Activated gamma-delta T cell treated with Interleukin-2 at 50 U/mL for 16 hours (primary cell): ENCODE measurements at places on chromosomes 1 and 21.
A peak's percentile ranks its signal among the peaks of the same experiment; 100 is the strongest.

- no peak for DNase-seq
Measured at GRCh38 chr1:229023651-229024300, 247.1 kb upstream of the RAB4A start.

- no peak for DNase-seq
Measured at GRCh38 chr21:36096398-36097290, 26.8 kb downstream of the CBR1 start.

DNA sequence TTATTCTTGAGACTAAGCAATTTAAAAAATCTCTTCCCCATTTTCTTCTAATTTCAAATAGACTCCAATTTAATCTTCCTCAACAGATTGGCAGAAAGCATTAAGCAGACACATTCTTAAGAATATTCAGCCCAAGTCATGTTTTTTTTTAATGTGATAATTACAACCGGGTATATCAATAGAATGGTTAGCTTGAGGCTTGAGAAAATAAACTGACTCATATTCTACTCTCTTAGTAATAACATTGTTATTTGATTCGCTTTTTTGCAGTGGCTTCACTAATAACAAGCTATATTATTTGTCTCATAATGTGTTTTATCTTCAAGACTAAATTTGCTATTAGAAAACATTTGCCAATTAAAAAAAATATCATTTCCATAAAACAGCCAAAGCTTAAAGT, 488.6 kb upstream of the RGS18 start:
- no peak for DNase-seq

DNA sequence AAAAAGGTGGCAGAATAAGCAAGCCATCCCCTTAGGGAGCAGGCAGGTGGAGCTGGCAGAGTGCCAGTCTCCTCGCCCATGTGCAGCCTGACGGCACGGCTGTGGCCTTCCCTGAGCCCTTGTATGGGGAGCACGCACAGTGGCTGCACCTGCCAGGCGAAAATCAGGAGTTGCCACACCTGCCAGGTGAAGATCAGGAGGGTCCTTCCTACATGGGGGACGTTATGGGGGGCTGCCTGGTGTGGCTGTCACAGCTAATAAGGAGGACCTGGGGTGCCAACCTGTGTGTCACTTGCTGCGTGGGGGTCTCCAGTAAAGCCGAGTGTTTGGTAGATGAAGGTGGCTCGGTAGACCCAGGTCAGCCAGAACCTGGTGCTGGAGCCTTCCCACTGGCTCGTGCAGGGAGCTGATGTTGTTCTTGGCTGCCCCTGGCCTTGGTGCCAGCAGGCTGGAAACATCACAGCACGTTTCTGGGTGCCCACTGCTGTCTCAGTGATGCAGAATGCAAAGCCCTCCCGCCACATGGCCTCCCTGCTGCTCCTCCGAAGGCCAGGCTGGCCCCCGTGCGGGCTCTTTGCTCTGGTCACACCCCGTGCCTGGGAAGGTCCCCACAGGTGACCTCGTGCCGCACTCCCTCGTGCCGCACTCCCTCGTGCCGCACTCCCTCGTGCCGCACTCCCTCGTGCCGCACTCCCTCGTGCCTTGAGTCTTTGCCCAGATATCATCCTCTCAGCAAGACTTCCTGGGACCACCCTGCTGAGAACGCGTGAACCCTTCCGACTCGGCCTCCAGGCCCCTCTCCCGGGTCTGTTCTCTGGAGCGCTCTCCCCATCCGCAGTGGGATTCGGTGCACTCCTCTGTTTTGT, 55.4 kb downstream of the SLC37A1 start:
- no peak for DNase-seq

GRCh38 chr1:31689379-31689778, 14.4 kb downstream of the COL16A1 start:
- no peak for DNase-seq

DNA sequence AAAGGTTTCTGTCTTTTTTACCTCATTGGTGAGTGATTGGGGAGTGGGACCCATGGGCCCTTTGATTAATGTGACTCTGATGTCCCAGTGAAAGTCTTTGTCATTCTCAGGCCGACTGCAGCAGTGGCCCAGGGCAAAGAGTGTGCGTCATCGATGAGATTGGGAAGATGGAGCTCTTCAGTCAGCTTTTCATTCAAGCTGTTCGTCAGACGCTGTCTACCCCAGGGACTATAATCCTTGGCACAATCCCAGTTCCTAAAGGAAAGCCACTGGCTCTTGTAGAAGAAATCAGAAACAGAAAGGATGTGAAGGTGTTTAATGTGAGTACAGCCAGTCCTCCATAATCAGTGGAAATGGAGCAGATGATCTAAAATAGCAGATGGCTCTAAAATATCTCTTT, 19.4 kb downstream of the NTPCR start:
- no peak for DNase-seq

DNA sequence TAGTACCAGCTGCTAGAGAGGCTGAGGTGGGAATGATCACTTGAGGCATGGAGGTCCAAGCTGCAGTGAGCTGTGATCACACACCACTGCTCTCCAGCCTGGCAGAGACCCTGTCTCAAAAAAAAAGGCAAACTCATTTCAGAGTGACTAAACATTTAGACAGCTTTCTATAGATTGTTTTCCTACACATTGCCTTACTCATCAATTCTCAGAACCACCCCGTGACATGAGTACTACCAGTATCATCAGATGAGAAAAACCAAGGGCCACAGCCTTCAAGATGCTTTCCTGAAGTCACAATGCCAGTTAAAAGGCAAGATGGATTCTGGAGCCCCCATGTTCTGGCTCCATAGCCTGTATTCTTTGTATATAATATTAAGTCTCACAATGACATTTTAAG, 22.4 kb upstream of the SMPDL3B start:
- no peak for DNase-seq

- no peak for DNase-seq
Measured at GRCh38 chr1:240030236-240030635, 61.4 kb upstream of the FMN2 start.

GRCh38 chr1:13775459-13775858, 75.5 kb downstream of the PRDM2 start:
- DNase-seq: no peak

DNA sequence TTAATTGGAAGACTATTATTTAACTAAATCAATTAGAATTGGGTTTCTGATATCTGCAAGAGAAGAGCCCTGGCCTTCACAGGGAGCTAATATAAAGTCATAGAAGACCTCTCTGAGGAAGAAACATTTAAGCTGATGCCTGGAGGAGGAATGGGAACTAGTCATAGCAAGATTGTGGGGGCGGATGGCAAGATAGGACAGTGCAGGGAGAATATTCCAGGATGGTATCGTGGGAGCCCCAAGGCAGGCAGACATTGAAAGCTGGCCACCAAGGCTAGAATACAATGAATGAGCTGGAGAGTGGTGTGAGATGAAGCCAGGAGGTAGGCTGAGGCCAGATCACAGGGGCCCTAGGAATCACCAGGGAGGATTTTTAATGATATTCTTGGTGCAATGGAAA, 20.8 kb upstream of the MYSM1 start:
- DNase-seq: no peak

- no peak for DNase-seq
Measured at GRCh38 chr1:114075105-114075504, 78.6 kb downstream of the SYT6 start.

DNA sequence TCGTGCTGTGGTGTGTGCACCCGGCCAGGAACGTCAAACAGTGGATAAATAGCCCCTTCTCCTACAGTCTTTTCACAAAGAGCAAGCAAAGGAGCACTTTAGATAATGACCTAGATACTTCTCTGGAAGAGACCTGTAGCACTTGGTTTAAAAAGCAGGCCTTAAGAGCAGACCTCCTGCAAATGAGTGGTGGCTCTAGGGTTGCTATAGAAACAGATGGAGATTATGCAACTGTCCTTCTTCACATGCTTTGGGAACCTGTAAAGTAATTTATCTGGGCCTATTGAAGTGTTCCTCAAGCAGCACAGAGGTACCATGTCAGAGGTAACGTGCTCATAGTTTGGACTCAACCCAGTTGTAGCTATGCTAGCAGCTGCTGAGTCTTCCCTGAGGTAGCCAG, 208.2 kb upstream of the KIAA0040 start:
- no peak for DNase-seq

GRCh38 chr1:236545621-236546169, 21.9 kb downstream of the LGALS8 start:
- peak; percentile 11 for DNase-seq

- DNase-seq: no peak
Measured at GRCh38 chr21:40299451-40299850, 432.2 kb downstream of the PCP4 start.

GRCh38 chr21:37862536-37862935, 53.7 kb downstream of the KCNJ6 start:
- DNase-seq: no peak

GRCh38 chr1:172254521-172255222, 165.8 kb upstream of the C1orf105 start:
- no peak for DNase-seq

DNA sequence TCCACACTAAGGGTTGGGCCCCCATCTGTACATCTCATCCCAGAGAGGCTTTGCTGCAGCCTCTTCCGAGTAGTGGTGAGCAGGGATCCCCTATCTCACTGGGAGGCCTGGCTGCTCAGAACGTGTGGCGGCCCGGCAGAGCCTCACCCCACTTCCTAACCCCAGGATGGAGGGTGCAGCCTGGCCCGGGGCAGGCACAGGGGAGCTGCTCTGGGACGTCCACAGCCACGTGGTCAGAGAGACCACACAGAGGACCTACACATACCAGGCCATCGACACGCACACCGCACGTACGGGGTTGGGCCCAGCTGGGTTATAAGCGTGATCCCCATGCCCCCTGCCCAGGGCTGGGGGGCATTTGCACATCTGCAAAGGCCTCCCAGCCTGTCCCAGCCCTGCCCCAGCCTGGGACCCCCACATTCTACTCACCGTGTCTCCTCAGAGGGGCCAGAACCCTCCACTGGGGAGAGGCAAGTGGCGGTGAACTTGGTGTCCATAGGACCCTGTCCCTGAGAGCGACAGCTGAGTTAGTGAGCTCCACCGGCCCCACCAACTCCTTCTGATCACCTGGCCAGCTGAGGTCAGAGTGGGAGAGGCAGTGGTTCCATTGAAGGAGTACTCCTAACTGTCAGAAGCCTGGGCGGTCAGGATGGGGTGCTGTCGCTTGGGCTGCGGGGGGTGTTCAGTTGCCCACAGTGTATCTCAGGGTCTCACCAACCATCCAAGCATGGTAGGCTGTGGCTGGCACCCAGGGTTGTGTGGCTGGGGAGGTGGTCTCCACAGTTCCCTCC, 41.2 kb downstream of the TRIM11 start:
- DNase-seq: no peak

- no peak for DNase-seq
Measured at GRCh38 chr1:147091801-147092200, 80.5 kb downstream of the PRKAB2 start.

- no peak for DNase-seq
Measured at GRCh38 chr1:77632216-77632615, 50.2 kb downstream of the ZZZ3 start.

DNA sequence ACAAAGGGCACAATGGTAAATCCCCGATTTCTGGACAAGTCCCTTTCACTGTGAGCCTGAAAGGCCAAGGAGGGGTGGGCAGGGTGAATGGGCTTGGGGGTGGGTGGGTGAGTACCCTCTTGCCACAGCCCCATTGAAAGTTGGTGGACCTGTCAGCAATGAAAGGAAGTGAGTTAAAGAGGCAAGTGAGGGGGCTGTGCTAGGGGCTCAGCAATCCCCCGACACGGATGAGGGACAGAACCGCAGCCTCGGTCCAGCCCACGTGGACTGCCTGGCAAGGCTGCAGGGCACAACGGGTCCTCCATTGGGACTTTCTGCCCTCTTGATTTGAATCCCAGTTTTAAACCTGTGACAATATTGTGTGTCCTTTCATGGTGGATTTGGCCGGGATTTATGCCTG, 255.3 kb downstream of the FOXD2 start:
- no peak for DNase-seq

- DNase-seq: no peak
Measured at GRCh38 chr1:203300441-203301330, 4.6 kb upstream of the BTG2 start.

DNA sequence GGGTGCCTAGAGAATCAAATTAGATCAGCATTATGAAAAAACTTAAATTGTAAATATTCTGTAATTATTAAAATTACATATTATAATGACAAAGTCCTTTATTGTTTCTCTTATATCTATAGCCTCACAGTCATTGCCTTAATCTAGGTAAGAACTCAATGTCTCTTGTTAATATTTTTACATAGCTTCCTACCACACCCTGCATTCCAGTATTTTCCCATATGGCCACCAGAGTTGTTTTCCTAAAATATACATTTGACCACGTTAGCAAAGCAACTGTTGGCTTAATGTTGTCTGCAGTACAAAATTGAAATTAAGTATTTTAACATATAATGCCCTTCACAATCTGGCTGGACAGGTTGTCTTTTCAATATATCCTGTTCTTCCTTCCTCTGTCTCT, 230.3 kb downstream of the DNAH14 start:
- DNase-seq: no peak

DNA sequence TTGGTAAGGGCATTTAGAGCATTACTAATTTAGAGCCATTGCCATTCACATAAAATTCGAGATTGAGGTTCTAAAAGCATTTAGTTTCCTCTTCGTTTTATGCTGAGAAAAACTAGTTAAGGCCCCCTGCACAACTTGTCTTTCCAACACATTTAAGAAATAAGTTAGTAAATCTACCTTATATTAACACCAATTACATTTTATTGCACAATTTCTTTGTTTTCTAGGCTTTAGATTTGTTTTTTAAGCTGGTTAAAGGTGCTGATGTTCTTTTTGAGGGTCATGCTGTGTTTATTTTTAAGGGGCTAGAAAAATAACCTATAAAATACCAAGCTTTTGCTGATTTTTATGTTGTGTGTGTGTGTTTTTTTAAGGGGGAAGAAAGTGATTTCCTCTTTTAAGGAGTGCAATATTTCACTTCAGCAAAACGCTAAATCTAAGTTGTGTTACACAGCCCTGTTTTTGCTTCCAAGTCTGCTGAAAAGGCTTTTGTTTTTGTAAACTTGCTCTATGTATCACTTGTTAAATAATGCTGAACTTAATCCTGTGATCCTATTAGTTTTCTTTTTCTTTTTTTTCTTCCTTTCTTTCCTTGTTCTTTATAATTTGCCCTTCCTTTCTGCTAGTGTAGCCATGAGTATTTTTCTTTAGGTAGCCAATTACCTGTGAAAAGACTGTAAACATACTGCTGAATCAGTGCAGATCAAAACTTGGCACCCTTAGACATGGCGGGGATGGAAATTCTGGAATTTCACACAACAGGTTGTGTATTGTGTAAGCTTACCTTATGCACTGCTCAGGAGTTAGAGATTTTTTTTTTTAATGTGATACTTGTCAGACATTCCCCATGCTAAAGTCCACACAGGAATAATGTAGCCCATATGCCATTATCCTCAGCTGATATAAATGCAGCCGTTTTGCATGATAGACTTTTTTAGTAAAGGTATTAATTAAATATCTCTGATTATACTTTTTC, 1.5 kb downstream of the CEPT1 start:
- DNase-seq: no peak
